ENCODE measurements at places on chromosomes 1 and 21. TPM values are rescaled to one million over a fixed set of nuclear protein-coding genes. Genes with fewer than 3 reads are reported as not detected.
A peak's percentile ranks its signal among the peaks of the same experiment; 100 is the strongest.

DNA sequence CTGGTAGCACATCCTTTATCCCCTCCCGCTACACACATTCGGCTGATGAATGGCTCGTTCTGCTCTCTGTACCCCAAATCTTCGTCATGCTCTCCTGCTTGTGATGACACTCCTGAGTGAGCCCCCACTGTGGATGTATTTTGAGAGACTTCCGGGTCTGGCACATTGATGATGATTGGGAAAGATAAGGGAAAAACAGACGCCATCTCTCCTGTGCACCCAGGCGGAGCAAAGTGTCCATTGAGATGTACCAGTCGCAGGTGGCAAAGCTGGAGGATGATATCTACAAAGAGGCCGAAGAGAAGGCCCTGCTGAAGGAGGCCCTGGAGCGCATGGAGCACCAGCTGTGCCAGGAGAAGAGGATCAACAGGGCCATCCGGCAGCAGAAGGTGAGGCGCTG, 27.9 kb upstream of the EFHD2 start:
- DNase-seq, result no peak
- H3K4me1 ChIP-seq, result peaks cover 10% of the 10 kb centered on the region
- H3K4me3 ChIP-seq, result no peak overlapping the region
- no peaks in the 10 kb centered on the region for H3K27me3 ChIP-seq
- no peak overlapping the region for H3K27ac ChIP-seq

- H3K4me1 ChIP-seq, result no peaks in the 10 kb centered on the region
- no peak overlapping the region for H3K4me3 ChIP-seq
- DNase-seq, result no peak
- H3K27ac ChIP-seq, result no peak overlapping the region
- H3K36me3 ChIP-seq, result no peaks in the 10 kb centered on the region
- H3K27me3 ChIP-seq, result no peaks in the 10 kb centered on the region
Observed at GRCh38 chr1:89799495-89799894, 21.3 kb upstream of the LRRC8D start.

DNA sequence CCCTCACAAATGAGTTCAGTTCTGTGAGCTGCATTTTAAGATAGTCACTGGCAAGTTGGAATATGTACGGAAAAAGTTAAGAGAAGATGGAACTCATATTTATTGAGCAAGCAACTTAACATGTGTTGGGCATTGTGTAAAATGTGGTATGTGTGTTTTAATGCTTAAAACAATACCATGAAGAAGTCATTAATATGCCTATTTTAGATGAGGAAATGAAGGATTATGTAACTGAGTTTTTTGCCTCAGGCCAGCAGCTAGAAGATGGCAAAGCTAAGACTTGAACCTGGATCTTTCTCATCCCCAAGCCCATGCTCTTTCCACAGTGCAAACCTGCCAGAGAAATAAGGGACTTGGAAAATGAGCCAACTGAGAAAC, 48.9 kb downstream of the SPATA46 start:
- H3K4me3 ChIP-seq, result no peak overlapping the region
- H3K4me1 ChIP-seq, result no peaks in the 10 kb centered on the region
- DNase-seq, result no peak
- no peaks in the 10 kb centered on the region for H3K27me3 ChIP-seq
- H3K36me3 ChIP-seq, result no peaks in the 10 kb centered on the region
- no peak overlapping the region for H3K27ac ChIP-seq

- no peak for DNase-seq
- no peaks in the 10 kb centered on the region for H3K27me3 ChIP-seq
- no peak overlapping the region for H3K4me3 ChIP-seq
- no peak overlapping the region for H3K27ac ChIP-seq
- no peaks in the 10 kb centered on the region for H3K36me3 ChIP-seq
- H3K4me1 ChIP-seq, result no peaks in the 10 kb centered on the region
Observed at GRCh38 chr1:197319631-197320030, 51.6 kb downstream of the CRB1 start.

GRCh38 chr1:198018529-198018928, 101.4 kb downstream of the LHX9 start:
- no peak for DNase-seq
- H3K36me3 ChIP-seq, result no peaks in the 10 kb centered on the region
- H3K4me1 ChIP-seq, result no peaks in the 10 kb centered on the region
- H3K27ac ChIP-seq, result no peak overlapping the region
- no peaks in the 10 kb centered on the region for H3K27me3 ChIP-seq

GRCh38 chr1:81264976-81265375, 535.8 kb upstream of the ADGRL2 start:
- no peak overlapping the region for H3K27ac ChIP-seq
- no peak overlapping the region for H3K4me3 ChIP-seq
- H3K36me3 ChIP-seq, result no peaks in the 10 kb centered on the region
- DNase-seq, result no peak

DNA sequence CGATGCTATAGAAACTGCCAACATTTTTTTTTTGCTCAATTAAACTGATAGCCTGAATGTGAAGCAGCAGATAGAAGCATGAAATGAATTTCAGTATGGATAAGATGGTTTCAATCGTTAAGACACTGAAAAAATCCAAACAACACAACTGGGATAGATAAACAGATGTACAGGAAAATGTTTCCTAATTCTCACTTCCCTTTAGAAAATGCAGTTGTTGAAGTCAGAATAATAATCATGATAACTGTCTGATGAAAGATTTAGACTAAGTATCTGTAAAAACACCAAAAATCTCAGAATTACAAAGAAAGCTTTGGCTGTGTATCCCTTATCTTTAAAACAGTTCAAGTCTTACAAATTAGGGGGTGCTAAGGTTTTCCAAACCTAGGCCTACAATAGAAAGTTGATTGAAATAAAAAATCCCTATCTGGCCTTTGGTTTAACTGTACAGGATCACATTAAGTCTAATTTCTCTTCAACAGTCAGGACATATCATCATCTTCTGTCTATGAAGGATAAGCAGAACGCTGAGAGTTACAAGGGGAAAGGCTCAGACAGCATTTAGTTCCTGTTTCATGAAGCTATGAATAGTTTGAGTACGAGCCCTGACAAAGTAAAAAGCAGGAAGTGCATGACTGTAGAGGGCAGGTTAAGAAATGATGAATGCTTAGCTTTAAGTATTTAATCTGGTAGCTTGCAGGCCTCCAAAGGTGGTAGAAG, 203.2 kb downstream of the APP start:
- DNase-seq, result no peak
- H3K36me3 ChIP-seq, result no peaks in the 10 kb centered on the region
- no peaks in the 10 kb centered on the region for H3K27me3 ChIP-seq
- peak overlapping the region; percentile 65 for H3K27ac ChIP-seq

DNA sequence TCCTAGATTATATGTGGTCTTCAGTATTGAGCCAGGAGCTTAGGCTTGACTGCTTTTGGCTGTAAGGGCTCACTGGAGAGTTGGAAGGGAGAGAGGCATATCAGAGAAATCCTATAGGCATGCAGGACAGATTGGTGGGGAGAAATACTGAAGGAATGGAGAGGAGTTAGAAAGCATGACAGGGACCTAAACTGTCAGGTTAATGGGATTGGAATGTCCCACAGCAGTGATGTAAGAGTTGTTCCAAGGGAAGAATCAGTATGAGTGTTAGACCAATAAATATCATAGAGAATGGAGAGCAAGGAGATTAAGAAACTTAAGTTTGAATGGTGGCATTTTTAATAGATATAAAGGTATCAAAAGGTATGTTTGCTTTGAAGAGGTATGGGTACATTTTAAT, 39.7 kb downstream of the SLC35A3 start:
- peaks cover 3% of the 10 kb centered on the region for H3K36me3 ChIP-seq
- no peak overlapping the region for H3K4me3 ChIP-seq
- no peak overlapping the region for H3K27ac ChIP-seq
- no peak for DNase-seq
- no peaks in the 10 kb centered on the region for H3K4me1 ChIP-seq

- no peak for DNase-seq
- peaks cover 30% of the 10 kb centered on the region for H3K4me1 ChIP-seq
- no peak overlapping the region for H3K27ac ChIP-seq
- H3K27me3 ChIP-seq, result no peaks in the 10 kb centered on the region
Observed at GRCh38 chr1:179087665-179088064, 5.8 kb downstream of the TOR3A start.

- no peak overlapping the region for H3K27ac ChIP-seq
- DNase-seq, result no peak
- H3K4me1 ChIP-seq, result no peaks in the 10 kb centered on the region
- H3K4me3 ChIP-seq, result no peak overlapping the region
Observed at GRCh38 chr1:179342740-179343404, 22.9 kb upstream of the AXDND1 start.

GRCh38 chr21:37658121-37658816, 258.0 kb downstream of the KCNJ6 start:
- H3K4me3 ChIP-seq, result no peak overlapping the region
- H3K36me3 ChIP-seq, result no peaks in the 10 kb centered on the region
- H3K27ac ChIP-seq, result no peak overlapping the region
- no peaks in the 10 kb centered on the region for H3K27me3 ChIP-seq
- peaks cover 17% of the 10 kb centered on the region for H3K4me1 ChIP-seq
- DNase-seq, result no peak

DNA sequence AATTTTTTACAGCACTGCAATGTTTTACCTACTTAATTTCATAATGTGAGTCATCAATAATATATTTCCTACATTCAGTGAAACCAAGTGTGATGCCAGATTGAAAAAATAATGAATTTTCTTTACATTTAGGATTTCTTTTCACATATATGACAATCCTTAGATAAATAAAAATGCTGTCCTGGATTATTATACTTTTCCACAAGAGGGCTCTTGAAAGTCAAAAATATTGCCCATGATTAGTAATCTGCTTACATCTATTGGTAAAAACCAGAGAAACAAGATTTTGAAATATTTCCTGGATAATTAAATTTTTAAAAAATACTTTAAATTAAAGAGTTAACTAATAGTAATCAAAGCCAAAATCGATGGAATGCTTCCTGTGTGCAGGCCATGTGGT, 86.8 kb upstream of the PLPPR4 start:
- H3K36me3 ChIP-seq, result no peaks in the 10 kb centered on the region
- H3K4me3 ChIP-seq, result no peak overlapping the region
- no peak for DNase-seq
- H3K4me1 ChIP-seq, result no peaks in the 10 kb centered on the region
- H3K27me3 ChIP-seq, result no peaks in the 10 kb centered on the region

DNA sequence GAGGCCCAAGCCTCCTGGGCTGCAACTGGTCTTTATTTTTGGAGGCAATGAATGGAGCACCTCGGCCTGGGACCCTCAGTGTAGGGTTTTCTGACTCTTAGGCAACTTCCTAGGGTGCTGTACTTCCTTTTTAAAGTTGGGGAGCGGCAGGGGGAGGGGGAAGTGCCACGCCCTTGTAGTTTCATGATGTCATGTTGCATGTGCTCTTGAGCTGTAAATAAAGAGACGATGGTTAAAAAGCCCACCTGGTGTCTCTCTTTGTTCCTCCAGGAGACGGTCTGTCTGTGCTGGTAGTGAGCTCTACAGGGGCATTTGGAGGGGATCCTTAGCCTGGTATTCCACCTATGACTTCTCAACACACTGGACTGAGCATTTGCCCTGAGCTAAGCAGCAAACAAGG, 10.3 kb upstream of the AGTRAP start:
- peaks cover 13% of the 10 kb centered on the region for H3K4me1 ChIP-seq
- H3K27me3 ChIP-seq, result no peaks in the 10 kb centered on the region
- H3K36me3 ChIP-seq, result no peaks in the 10 kb centered on the region
- no peak overlapping the region for H3K4me3 ChIP-seq
- no peak overlapping the region for H3K27ac ChIP-seq

DNA sequence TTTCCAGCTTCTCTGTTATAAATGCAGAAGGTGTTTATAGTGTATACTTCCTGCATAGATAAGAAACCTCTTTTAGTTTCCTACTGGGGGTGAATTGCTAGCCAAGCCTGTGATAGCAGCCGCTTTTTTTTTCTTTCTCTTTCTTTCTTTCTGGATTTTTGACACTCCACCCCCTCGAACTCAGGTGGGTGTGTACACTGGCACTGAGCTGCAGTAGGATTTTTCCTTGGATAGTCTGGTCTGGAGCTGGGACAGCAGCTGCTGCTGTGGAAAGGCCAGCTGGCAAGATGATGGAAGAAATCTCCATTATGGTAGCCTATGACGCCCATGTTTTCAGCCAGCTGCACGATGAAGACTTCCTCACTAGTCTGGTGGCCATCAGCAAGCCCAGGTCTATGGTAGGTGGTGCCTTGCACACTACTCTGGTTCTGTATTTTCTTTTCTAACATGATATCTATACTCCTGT, 122.5 kb upstream of the CACYBP start:
- no peak overlapping the region for H3K4me3 ChIP-seq

GRCh38 chr1:221328371-221328770, 413.5 kb downstream of the DUSP10 start:
- H3K27ac ChIP-seq, result no peak overlapping the region
- H3K4me3 ChIP-seq, result no peak overlapping the region
- DNase-seq, result no peak
- H3K27me3 ChIP-seq, result no peaks in the 10 kb centered on the region
- no peaks in the 10 kb centered on the region for H3K36me3 ChIP-seq
- peaks cover 3% of the 10 kb centered on the region for H3K4me1 ChIP-seq

TRABD2B gene
- 5.6 TPM for total RNA-seq

C8B gene
- total RNA-seq, result not detected

GJC2 gene
- 4.4 TPM for total RNA-seq

SFN gene
- total RNA-seq, result 406 TPM
